HuH-7.5 (cell line): ENCODE measurements at places on chromosomes 7 and 10.

- DNase-seq, result no peak
These were observed 101.0 kb upstream of the GJD4 start for GRCh38 chr10:35504132-35504531.

GRCh38 chr7:26293569-26294308 lies 2.1 kb downstream of the SNX10 start:
- DNase-seq, result no peak

DNA sequence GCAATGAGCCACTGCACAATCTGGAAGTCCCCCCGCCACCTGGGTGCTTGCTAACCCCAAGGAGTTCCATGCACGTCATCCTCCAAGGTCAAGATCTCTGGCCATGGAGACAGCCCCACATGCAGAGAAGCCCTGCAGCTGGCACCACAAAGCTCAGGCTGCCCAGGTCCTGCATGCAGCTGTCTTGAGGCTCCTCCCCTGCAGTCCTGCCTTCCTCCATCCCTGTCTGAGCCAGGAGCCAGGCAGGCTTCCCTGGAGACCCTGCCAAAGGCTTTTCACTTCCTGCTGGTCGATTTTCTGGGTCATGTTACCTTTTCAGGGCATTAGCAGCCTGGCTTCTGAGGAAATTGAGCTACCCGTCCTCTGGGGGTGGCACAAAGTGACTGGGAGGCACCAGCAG lies 12.5 kb upstream of the TMEM72 start:
- DNase-seq, result no peak

DNA sequence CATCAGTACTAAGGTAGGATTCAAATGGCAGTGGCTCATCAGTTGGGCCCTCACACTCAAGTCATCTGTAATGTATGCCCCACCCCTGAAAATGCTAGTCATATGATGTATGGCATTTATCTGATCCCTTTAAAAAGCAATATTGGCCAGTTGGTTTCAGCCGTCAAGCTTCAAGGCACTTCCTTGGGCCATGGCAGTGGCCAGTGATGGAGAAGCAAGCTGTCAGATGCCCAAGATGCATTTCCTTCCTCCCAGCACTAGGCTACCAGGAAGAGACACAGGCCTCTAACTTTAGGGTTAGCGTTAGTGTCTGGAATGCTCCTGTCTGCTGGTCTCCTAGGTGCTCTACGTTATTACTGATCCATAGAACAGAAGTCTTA lies 64.1 kb downstream of the PIK3AP1 start:
- no peak for DNase-seq

DNA sequence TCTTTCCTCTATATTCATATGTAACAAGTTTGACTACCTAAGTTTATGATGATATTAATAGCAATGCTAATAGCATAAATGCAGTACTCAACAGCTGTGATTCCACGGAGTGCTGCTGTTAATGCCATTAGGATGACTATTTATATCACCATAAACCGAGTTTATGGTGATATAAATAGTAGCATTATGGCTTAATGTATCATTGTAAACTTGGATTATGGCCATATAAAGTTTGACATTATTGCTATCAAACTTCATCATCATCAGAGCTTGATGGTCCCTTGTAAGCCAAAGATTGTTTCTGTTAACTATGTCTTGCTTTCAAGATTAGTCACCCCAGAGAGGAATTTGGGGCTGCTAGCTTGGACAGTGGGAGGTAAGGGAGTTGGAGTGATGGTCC lies 612.4 kb upstream of the C7orf33 start:
- DNase-seq, result no peak

DNA sequence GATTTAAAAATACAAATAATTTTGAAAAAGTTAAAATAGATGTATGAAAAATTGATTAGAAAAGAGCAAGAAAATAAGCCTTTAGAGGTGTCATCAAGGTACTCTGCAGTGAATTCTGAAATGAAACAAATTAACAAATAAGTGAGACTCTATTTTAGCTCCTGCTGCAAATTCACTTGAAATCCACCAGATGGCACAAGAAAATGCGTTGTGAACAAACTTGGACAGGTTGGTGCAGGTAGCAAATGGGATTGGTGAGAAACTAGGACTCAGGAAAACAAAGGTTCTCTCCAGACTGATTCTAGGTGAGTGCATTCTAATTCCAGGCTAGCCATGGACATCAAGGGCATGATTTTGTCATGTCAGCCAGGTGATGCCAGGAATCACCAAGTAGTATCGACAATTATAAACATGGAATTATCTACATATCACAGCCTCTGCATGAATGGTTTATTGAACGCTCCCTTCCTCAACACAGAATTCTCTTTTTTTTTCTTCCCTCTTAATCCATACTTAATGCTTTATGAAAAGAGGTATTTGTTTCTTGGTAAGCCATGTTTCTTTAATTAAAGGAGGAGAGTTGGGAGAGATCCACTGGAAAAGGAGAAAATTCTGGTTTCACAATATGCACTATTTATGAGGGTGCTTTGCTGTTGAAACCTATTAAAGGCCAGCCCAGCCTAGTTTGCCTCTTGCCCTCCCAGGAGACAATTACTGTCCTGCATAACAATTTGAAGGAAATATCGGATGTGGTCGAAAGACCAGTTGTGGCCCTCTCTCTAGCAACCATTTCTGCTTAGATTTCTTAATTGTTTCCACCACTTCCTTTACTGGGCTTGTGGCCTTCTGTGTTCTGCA lies 118.1 kb downstream of the ZNF365 start:
- DNase-seq, result peak; percentile 23

DNA sequence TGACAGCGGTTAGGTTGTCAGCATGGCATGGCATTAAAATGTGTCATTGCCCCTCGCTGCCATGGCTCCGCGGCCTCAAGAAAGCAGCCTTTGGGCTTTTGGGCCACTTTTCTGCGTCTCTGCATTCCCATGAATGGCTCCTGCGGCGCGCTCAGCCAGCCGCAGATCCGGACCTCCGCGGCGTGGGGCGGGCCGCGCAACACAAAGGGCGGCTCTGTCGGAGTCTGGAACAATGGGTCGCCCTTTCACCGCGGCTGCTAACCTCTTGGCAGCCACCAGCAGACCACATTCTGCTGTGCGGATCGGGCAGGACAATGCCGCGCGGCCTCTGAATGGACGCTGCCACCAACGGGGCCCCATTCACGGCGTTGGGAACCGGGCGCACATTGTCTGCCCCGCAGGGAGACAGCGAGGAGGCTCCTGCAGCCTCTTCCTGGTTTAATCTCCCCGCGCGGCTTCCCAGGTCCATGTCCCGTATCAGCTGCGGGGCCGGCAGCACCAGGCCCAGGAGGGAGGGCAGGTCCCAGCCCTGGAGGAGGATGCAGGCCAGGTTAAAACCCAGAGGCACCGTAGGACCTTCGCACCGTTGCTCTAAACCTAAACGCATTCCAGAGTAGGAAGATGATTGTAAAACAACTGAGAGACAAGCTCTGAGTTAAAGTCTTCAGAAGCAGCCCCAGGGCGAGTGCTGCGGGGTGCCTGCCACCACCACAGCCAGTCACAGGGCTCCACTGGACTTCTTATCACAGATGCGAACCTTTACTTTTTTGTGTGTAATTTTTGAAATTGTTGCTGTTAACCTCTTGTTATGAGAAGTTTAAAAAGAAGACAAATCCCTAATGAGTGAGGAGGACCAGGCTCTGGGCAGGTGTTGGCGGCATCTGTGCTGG lies 71.6 kb downstream of the NKX6-2 start:
- no peak for DNase-seq

- DNase-seq, result peak; percentile 39
These were observed 41.2 kb upstream of the TNS3 start for GRCh38 chr7:47622946-47623640.

GRCh38 chr10:55822096-55822495 lies 539.0 kb downstream of the ZWINT start:
- DNase-seq, result no peak

- peak; percentile 15 for DNase-seq
These were observed 34.3 kb upstream of the PHF14 start for GRCh38 chr7:10939237-10939910.
